ENCODE measurements at places on chromosomes 2 and 18.

DNA sequence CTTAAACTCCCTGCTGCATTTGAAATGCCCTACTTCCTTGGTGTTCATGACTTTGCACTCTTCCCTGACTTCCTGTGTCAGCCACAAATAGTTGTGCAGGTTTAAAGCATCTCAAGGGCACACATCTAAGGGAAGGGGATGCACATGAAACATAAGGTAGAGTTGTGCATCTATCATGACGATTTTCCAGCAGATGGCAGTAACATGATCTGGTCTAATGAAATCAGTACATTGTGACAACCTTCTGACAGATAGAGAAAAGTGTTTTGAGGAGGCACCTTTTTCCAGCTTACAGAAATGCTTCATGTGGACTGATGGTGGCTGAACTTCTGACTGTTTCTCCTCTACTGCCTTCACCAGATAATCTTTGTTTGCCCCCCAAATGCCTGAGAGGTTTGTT is 238.9 kb downstream of the XIRP2 start:
- no peak for DNase-seq

DNA sequence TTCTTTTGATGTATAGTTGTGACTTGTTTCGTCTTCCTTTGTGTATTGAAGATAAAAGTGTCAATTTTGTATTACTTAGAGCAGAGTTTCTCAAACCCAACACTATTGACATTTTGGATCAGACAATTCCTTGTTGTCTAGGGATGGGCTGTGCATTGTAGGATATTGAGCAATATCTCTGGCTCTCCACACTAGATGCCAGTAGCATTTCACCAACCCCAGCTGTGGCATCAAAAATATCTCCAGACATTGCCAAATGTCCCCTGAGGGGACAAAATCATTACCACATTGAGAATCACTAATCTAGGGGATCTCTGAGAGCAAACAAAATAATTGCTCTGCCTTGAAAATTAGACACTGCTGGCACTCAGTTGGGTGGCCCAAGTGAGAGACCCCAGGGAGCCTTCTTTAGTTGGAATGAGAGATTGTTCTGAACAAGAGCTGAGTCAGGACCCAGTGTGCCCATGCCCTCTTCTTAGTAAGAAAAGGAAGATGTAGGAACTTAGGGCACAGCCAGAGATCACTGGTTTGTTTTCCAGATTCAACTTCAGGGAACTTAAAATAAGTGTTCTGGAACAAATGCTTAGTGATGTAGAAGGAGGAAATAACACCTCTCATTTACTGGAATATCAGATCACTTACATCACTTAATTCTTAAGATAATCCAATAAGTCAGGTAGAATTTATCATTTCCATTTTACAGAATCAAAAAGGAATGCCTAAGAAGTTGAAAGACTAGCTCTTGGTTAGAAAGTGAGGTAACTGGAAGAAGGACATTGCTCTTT is 466.6 kb upstream of the TNP1 start:
- DNase-seq, result no peak

DNA sequence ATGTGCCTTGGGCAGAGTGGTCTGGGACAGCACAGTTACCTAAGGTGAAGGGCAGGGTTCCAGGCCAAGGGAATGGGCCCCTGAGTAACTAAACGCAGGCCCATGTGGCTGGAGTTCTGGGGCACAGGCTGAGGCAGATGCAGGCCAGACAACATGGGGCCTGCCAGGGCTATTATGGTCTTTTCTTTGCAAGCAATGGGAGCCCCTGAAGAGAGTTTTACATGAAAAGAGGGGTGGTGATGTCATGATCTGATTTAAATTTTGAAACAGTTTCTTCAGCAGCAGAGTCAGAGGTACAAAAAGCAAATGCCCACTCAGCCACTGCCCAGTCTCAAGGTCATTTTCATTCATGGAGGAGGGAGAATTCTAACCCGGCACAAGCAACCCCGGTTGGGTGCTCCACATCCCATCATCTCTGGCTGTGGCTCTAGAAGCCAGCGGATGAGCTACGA is 5.6 kb downstream of the CHST10 start:
- no peak for DNase-seq

- no peak for DNase-seq
Observed at GRCh38 chr18:22238681-22239080, 69.3 kb downstream of the GATA6 start.
